PC-3 (cell line): ENCODE measurements at places on chromosomes 3 and 15. TPM values are rescaled to one million over a fixed set of nuclear protein-coding genes. Genes with fewer than 3 reads are reported as not detected.
A peak's percentile ranks its signal among the peaks of the same experiment; 100 is the strongest.

SKOR1 gene
- 0.11 and 0.35 TPM in 2 replicates for total RNA-seq

RBMS3 gene
- total RNA-seq: 5.4 and 13.5 TPM in 2 replicates

GRCh38 chr3:43539321-43539720 lies 82.5 kb downstream of the ANO10 start:
- H3K27ac ChIP-seq: no peak overlapping the region
- H3K4me3 ChIP-seq: no peak overlapping the region
- H3K27me3 ChIP-seq: no peaks in the 10 kb centered on the region
- H3K4me1 ChIP-seq: no peaks in the 10 kb centered on the region
- no peak for DNase-seq
- H3K36me3 ChIP-seq: no peaks in the 10 kb centered on the region

DNA sequence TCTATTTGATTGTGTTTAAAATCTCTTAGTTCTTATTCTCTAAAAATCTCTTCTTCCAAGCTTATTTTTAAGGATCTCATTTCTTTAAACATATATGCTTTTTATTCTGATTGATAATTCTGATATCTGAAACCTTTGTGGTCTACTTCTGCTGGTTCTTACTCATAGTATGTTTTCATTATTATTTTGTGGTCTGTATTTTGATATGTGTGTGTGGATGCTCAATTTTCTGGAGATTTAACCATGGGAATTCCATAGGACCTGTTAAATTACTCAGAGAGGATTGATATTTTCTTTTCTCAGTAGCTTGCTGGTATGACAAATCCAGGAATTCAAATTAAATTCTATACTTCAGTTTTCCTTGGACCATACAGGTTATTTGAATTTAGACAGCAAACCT lies 14.7 kb upstream of the HHLA2 start:
- no peaks in the 10 kb centered on the region; the same call in 1 of the 2 replicates for H3K36me3 ChIP-seq
- H3K27me3 ChIP-seq: no peaks in the 10 kb centered on the region
- no peaks in the 10 kb centered on the region for H3K4me1 ChIP-seq
- no peak for DNase-seq

DNA sequence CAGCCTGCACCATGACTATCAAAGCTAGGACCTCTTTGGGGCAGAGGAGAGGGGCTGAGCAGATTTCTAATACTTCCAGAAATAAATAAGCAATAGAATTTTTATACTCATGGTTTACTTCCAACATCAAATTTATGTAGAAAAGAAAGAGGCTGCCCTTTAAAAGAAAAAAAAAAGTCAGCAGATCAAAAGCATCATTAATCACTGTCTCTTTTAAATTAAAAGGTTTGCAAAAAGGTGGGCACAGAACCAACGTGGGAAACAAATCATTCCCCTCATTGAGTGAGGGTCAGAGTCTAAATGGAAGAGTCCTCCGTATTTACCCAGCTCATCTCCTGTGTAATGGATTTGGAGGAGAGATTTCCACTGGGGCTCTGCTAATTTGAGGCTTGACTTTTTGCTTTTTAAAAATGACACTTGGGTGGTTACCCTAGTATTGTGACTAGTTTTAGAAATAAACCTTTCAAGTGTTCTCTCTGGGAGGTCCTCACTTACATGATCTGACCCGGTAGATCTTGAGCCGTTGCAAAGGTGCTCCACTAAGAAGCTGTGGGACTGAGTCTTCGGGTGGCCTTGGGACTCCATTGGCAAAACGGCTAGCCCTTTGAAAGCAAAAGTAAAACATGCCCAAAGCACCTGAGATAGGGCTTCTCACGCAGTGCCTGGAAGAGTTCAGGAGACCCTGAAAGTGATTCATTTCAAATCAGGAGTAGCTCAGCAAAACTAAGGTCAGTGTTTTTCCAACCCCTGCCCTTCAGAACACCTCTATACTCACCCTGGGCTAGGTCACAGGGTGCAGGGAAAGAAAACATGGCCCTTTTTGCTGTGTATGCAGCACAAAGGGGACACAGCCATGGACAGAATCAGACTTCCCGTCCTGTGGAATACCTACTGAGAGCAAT lies 320.9 kb downstream of the FOXP1 start:
- no peaks in the 10 kb centered on the region for H3K36me3 ChIP-seq
- no peak for DNase-seq
- H3K4me1 ChIP-seq: peaks cover 35% of the 10 kb centered on the region
- no peak overlapping the region for H3K4me3 ChIP-seq
- no peak overlapping the region for H3K27ac ChIP-seq

DNA sequence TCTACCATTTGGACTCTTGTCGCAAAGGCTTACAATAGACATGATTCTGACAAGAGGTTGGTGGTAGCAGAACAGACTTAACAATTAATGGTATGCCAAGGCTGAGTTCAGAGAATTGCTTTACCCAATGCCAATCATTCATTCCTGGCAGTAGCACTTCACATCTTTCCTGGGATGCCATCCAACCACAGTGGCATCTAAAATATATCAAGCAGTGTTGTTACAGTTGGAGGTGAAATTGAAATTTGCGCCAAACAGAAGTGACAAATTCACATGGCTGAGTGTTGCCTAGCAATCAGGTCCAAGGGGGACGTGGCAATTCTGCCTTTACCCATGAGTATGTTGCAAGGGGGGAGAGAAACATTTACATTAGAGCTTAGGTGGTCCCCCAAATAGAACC lies 21.0 kb upstream of the DPH6 start:
- no peak overlapping the region for H3K27ac ChIP-seq
- no peak for DNase-seq
- H3K27me3 ChIP-seq: no peaks in the 10 kb centered on the region

FANCD2OS gene
- total RNA-seq: not detected in 2 replicates

PLEKHO2 gene
- total RNA-seq: 3.7 and 4.3 TPM in 2 replicates

GRCh38 chr3:33058765-33059164 lies 38.2 kb downstream of the GLB1 start:
- no peak overlapping the region for H3K27ac ChIP-seq
- DNase-seq: no peak
- H3K36me3 ChIP-seq: peaks cover 24% of the 10 kb centered on the region; the same call in 1 of the 2 replicates
- H3K4me3 ChIP-seq: no peak overlapping the region
- H3K27me3 ChIP-seq: no peaks in the 10 kb centered on the region

- H3K27me3 ChIP-seq: no peaks in the 10 kb centered on the region
- no peak overlapping the region for H3K4me3 ChIP-seq
- H3K4me1 ChIP-seq: peaks cover 42% of the 10 kb centered on the region
- DNase-seq: no peak
- no peaks in the 10 kb centered on the region for H3K36me3 ChIP-seq
These were observed 63.4 kb upstream of the IL12A start for GRCh38 chr3:159925248-159925647.

- no peaks in the 10 kb centered on the region for H3K36me3 ChIP-seq
- no peak overlapping the region for H3K4me3 ChIP-seq
- peak; percentile 21 for DNase-seq
These were observed 3.1 kb downstream of the ATP10A start for GRCh38 chr15:25859838-25860645.

STRC gene
- total RNA-seq: 0.22 and 0.46 TPM in 2 replicates

SEMA6D gene
- 0.52 and 0.91 TPM in 2 replicates for total RNA-seq

- H3K4me1 ChIP-seq: no peaks in the 10 kb centered on the region
- H3K36me3 ChIP-seq: no peaks in the 10 kb centered on the region
- no peak overlapping the region for H3K27ac ChIP-seq
These were observed 12.2 kb upstream of the ZNF197 start for GRCh38 chr3:44612678-44613077.

GRCh38 chr15:52765785-52766184 lies 24.4 kb downstream of the ONECUT1 start:
- no peak overlapping the region for H3K27ac ChIP-seq
- no peaks in the 10 kb centered on the region for H3K4me1 ChIP-seq
- H3K27me3 ChIP-seq: peaks cover 46% of the 10 kb centered on the region
- DNase-seq: peak; percentile 16

GRCh38 chr3:58434168-58434504 lies 504 bp upstream of the PDHB start:
- H3K36me3 ChIP-seq: peaks cover 29% of the 10 kb centered on the region
- H3K27me3 ChIP-seq: no peaks in the 10 kb centered on the region
- DNase-seq: no peak
- H3K4me3 ChIP-seq: peak overlapping the region; percentile 39

- no peaks in the 10 kb centered on the region for H3K4me1 ChIP-seq
- peak; percentile 2 for DNase-seq
- H3K4me3 ChIP-seq: no peak overlapping the region
- H3K27me3 ChIP-seq: no peaks in the 10 kb centered on the region
These were observed 282.1 kb downstream of the THSD4 start for GRCh38 chr15:71397377-71397776.

TUSC7 gene
- total RNA-seq: not detected in 2 replicates

CDAN1 gene
- 32.5 and 38.6 TPM in 2 replicates for total RNA-seq

DNA sequence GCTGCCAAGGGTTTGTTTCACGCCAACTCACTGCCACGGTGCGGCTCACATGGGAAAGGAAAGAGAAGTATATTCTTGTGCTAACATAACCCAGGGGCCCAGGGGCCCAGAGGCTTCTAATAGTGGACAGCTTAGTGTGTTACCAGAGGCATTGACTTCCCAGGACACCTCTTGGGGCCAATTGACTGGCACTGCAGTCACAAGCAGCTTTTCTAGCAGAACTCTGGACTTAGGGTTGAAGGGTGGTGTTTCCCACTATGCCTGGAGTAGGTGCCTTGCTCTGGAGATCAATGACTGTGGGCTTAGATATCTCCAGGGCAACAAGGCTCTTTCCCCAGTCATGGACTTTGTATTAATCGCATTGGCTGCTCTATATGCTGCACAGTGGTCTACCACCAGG lies 172.7 kb upstream of the KBTBD8 start:
- H3K27me3 ChIP-seq: no peaks in the 10 kb centered on the region
- no peak overlapping the region for H3K27ac ChIP-seq

GRCh38 chr15:59746777-59747176 lies 57.7 kb upstream of the BNIP2 start:
- no peaks in the 10 kb centered on the region for H3K4me1 ChIP-seq
- H3K27me3 ChIP-seq: peaks cover 66% of the 10 kb centered on the region
- H3K4me3 ChIP-seq: no peak overlapping the region
- H3K27ac ChIP-seq: no peak overlapping the region
- H3K36me3 ChIP-seq: no peaks in the 10 kb centered on the region

DNA sequence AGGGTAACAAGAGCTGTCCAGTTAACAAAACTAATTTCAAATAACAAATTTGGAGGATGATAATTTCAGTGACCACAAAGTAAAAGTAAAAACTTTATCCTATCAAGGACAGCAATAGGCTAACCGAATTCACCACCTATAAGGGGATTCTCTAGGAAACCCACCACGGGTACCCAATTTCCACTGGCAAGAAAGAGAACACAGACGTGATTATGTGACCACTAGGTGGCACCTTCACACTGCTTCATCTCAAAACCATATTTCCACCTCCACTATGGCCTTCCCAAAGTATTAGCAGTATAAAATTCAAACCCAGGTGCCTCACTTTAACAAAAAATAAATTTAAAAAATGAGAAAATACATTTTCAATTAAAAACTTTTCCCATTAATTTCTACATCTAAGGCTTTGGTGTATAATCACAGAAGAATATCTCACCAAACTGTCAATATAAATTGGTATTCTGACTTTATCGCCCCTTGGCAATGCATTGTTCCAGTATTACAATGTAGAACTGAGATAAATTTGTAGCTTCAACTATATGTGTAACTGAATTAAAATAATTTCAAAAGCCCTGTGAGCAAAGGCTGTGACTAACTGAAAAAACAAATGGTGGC lies 96.5 kb downstream of the FSIP1 start:
- DNase-seq: peak; percentile 70
- H3K4me3 ChIP-seq: no peak overlapping the region
- H3K36me3 ChIP-seq: no peaks in the 10 kb centered on the region
- no peak overlapping the region for H3K27ac ChIP-seq

ISLR2 gene
- 0.22 TPM in 1 of 2 replicates, not detected in the other for total RNA-seq
